EH (cell line): ENCODE measurements at places on chromosomes 6 and 20.

- DNase-seq: no peak
Observed at GRCh38 chr20:48724891-48725554, 102.8 kb downstream of the PREX1 start.

GRCh38 chr6:63643862-63644261, 8.3 kb downstream of the PHF3 start:
- peak; percentile 20 for DNase-seq

GRCh38 chr6:107670792-107671199, 153.3 kb downstream of the SCML4 start:
- DNase-seq: peak; percentile 56

DNA sequence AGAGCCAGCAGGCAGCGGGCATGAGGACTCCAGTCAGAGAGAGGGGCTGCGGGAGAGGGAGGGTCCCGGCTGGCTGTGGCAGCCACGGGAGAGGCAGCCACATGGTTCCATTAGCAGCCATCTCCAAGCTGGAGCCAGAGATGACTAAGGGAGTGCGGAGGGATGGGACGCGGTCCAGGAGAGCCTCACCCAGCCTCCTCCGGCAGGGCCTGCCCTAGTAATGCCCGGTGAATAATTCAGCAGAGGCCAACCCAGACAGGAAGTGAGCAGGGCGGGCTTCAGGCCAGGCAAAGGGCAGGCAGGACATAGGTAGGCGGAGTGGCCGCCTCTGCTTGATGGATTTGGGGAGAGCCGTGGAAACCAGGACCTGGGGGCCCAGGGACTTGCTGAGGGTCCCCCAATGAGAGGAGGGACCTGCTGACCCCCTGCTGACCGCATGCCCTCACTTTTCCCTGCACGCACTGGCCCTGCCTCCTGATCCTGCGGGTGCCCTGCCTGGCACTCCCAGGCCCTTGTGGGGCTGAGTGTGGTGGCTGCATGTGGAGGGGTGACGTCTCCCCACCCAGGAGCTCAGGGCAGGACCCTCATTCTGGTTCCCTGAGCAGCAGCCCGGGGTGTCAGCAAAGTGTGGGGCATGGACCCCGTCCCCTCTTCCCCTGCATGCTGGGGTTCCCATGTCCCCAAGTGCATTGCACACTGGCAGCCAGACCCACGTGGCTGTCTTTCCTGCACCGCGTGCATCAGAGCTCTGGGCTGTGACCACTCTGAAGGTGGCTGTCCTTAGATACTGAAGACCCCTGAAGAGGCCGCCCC, 51.8 kb upstream of the SLCO4A1 start:
- DNase-seq: peak; percentile 71

DNA sequence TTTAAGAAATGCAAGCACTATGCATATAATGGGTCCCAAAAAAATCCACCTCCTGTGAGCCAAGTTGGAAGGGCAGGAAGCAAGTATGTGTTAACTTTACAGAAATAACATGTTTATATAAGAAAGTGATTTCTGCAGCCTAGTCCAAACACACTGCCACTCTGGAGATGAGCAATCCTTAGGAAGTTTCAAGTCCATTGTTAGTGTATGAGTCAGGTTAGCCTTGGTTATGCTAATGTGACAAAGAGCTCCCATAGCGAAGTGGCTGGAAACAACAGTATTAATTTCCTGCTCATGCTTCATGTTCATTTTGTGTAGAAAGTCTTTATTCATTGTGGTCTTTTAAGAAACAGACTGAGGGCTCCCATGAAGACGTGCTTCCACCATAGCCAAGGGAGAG, 121.4 kb downstream of the TBXT start:
- peak; percentile 87 for DNase-seq

DNA sequence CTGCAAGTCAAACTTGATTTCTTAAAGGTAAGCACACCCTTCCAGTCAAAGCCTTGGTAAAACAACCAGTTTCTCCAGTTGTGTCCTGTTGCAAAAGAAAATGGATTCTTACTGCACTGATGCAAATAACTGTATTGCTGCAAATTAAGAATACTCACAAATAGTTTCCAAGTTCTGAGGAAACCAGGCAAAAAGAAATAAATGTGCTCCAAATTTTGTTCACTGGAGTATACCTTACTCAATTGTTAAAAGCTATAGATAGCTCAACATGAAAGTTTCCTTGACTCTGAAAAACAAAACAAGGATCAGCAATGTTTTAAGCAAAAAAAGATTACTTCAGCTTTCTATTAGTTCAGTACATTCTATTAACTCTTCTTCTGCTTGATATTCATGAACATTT, 75.2 kb downstream of the SLC16A10 start:
- no peak for DNase-seq
